ENCODE measurements at places on chromosomes 5 and 9.

DNA sequence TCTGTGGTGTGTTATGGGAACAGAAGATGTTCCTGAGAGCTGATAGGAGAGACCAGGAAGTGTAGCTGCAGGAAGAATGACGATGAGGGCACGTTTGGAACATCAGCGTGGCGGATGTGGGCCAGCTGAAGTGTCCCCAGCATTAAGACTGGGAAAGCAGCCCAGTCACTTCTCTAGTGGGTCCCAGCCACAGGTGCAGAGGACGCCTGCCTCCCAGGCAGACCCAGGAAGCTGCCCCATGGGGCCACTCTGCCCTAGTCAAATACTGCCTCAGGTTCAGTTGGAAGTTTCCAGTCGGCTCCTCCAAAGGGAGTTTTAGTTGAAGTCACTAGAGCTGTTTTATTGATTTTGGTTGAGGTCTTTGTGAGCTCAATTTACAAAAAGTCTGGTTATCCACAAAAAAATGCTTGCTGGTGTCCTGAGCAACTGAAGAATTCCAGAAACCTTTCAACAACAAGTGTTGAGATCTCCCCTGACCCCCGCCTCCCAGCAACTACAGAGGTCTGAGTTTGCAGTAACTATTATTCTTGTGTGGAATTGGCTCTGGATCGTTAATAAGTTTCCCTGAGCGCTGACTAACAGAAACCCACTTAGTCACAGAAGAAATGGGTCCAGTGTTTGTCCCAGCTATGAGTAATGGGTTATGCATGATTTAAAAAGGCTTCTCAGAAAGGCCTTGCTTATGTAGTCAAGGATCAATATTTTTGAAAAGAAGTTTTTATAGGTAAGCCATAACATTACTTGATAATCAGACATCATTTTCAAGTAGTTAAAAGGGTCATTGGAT, 294.1 kb downstream of the FANCC start:
- DNase-seq, result no peak

GRCh38 chr5:83724935-83725334, 4.3 kb upstream of the HAPLN1 start:
- no peak for DNase-seq

- DNase-seq, result no peak
These were observed 82.9 kb downstream of the RAB24 start for GRCh38 chr5:177220576-177220975.

- DNase-seq, result no peak
These were observed 23.5 kb upstream of the TMEM174 start for GRCh38 chr5:73149540-73149939.

GRCh38 chr5:135508496-135509005, 27.2 kb downstream of the NEUROG1 start:
- DNase-seq, result no peak

GRCh38 chr5:133685402-133686018, 73.2 kb upstream of the FSTL4 start:
- DNase-seq, result no peak

DNA sequence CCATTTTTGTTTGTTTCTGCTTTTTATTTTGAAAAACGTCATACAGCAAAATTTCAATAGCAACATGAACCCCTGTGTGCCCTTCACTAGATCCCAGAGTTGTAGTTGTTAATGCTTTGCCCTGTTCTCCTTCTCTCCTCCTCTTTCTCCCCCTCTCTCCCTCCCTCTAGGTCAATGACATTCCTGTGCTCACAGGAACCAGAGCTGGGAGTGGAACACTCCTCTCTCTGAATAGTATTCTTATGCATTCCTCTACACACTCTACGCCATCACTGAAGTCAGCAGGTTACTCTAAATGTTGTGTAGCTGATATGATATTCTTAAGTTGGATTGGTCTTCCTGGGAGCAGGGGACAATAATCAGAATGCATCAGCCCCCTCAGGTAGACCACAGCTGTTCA, 243.4 kb downstream of the SYK start:
- DNase-seq, result no peak

- DNase-seq, result no peak
These were observed 20.5 kb downstream of the SWI5 start for GRCh38 chr9:128296340-128297220.

- no peak for DNase-seq
These were observed 649.9 kb downstream of the IRX1 start for GRCh38 chr5:4245511-4245910.

- DNase-seq, result no peak
These were observed 3.5 kb downstream of the BARX1 start for GRCh38 chr9:93951655-93952118.

DNA sequence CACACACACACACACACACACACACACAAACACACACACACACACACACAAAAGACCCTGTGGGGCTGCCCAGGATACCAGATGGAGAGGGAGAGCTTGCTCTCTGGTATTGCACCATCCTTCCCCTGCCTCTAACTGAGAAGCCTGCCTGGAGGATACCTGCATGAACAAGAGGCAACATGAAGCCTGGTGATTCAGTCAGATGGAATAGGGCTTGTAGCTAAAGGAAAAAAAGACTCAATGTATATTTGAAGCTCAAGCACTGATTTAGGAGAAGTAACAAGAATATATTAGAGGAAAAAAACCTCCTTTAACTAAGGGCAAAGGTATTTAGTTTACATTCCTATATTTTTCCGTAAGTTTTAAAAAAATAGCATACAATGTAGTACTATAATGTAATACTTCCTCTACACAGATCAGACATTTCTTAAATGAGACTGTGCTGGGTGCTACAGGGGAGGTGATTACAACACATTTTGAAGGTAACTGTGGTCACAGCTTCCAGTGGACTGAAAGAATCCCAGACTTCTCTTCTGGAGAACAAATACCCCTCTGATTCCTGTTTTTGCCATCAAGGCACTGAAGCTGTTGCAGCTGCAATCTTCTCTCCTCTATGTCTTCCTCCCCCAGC, 169.3 kb downstream of the DCP2 start:
- no peak for DNase-seq

DNA sequence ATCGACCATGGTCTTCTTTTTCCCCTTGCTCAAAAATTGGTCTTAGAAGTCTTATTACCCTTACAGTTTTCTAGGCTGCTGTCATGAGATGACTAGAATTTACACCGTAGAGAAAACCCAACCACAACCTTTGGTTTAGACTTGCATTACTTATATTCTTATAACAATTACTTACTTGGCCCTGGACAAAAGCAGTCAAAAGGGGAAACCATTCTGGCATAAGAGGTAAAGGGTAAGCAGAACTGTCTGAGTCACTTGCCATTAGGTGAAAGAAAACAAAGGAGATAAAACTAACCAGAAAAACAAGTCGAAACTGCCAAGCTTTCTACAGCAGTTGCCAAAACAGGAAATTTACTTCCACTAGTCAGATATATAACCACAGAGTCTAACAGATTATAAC, 17.9 kb downstream of the TMEM245 start:
- DNase-seq, result no peak

GRCh38 chr9:108088916-108089315, 599.3 kb upstream of the KLF4 start:
- no peak for DNase-seq
